ENCODE measurements at places on chromosomes 2 and 18.

GRCh38 chr18:55124078-55124763 is 165.0 kb upstream of the CCDC68 start:
- peak; percentile 20 for DNase-seq

GRCh38 chr2:96903318-96903717 is 33.4 kb upstream of the SEMA4C start:
- DNase-seq, result peak; percentile 39

GRCh38 chr2:228369400-228370031 is 188.0 kb upstream of the SPHKAP start:
- DNase-seq, result no peak

DNA sequence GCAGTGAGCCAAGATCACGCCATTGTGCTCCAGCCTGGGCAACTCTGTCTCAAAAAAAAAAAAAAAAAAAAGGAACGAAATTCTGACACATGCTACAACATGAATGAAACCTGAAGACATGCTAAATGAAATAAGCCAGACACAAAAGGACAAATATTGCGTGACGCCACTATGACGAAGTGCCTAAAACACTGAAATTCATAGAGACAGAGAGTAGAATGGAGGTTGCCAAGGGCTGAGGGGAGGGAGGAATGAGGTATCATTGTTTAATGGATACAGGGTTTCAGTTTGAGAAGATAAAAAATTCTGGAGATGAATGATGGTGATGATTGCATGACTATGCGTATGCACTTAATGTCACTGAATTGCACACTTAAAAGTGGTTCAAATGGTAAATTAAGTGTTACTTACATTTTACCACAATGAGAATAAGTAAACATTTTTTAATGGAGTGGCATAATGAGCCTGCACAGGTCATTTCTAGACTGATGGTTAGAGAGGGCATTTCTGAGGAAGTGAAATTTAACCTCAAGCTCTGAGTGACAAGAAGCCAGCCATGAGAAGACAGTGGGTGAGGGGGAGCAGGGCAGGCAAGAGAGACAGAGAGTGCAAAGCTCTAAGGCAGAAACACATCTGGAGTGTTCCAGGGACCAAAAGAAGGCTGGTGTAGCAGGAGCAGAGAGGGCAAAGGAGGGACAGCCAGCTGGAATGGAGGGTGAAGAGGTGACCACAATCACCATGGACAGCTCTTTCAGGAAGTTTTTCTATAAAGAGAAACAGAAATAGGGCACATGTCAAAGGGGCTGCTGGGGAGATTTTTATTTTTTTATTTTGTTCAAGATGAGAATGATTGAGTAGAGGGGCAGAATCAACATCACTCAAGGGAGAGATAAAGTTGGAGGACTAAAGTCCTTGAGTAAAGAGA is 20.6 kb upstream of the EXOC6B start:
- DNase-seq, result no peak

GRCh38 chr2:29918941-29919340 is 2.4 kb downstream of the ALK start:
- no peak for DNase-seq

GRCh38 chr2:226548732-226549131 is 250.9 kb downstream of the IRS1 start:
- peak; percentile 8 for DNase-seq

DNA sequence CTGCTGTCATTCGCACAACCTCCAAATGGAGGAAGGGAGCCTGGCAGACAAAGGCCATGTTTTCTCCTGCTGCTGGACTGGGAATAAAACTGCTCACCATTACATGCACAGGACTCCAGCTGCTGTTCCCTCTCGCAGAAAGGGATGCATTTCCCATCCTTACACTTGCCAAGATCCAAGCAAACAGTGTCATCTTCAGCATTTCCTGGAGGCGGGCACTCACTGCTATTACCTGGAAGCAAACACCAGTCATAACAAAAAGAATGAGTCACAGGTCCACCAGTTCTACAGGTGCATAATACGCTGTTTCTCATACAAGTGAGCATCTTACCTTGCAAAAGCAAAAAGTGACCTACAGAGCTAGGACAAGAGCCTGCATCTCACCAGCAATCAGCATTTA is 22.7 kb downstream of the IAH1 start:
- no peak for DNase-seq

GRCh38 chr2:152084076-152084475 is 14.8 kb downstream of the CACNB4 start:
- no peak for DNase-seq

DNA sequence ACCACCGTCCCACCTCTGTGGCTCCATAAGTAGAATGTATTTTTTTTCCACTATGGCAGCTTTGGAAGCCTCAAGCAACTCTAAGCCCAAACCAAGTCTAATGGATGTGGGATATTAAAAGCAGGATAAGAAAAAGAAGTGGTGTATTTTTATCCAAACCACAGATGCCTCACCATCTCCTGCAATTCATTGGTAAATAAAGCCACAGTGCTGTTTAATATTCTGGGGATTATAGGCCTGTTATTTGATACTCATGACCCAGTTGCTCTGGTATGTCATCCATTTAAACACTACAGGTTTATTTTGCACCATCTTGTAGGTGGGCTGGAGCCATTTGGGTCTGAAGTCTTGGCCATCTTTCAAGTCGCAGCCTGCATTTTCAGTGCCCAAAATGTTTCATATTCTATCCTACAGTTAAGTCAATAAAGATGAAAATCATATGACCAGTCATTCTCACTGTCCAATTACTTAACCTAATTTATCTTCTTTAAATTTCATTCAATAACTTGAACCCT is 279.5 kb upstream of the EPHA4 start:
- peak; percentile 34 for DNase-seq

DNA sequence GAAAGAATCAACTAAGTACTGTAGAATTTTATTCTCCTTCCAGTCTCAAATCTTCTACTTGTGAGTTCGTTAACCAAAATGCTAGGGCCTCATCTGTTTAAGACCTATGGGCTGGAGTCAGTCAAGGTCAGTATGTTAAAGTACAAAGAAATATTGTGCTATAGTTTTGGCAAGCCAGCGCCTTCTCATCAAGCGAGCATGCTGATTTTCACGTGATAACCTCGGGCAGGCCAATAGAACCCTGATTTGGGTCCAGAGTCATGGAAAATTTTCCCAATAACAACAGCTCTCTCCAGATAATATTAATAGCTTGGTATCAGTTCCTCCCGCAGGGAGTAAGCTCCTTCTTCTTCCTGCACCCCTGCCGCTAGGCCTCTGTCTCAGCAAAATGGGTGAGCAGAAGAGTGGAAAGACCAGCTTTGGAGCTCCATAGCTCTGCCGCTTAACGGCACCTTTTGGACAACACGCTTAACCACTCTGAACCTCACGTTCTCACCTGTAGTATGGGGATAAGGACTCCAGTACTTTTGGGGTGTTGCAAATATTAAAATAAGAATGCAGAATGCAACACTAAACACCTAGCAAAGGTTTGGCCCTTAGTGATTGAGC is 11.7 kb downstream of the CABLES1 start:
- no peak for DNase-seq

GRCh38 chr2:41878056-41878455 is 169.8 kb upstream of the PKDCC start:
- peak; percentile 84 for DNase-seq

GRCh38 chr2:172168917-172169346 is 66.2 kb upstream of the DLX2 start:
- DNase-seq, result no peak

GRCh38 chr18:8969639-8970390 is 132.7 kb upstream of the NDUFV2 start:
- DNase-seq, result no peak

- no peak for DNase-seq
These were observed 5.7 kb downstream of the FAM237A start for GRCh38 chr2:206647985-206648384.

- no peak for DNase-seq
These were observed 30.3 kb downstream of the LPIN2 start for GRCh38 chr18:2982452-2983269.

DNA sequence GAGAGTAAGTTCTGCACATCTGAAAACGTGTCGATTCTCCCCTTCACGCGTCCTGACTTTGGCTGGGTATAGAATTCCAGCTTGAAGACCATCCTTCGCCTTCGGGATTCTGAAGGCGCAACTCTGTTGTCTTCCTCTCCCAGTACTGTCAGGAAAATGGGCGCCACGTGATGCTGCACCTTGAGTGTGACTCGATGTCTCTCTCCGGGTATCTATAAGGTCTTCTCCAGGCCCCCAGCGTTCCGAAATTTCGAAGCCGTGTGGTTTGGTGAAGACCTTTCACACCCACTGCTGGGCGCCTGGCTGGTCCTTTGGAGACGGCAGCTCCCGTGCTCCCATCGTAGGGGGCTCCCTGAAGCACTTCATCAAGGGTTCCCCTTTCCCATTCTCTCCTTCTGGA is 203.7 kb downstream of the HDAC4 start:
- DNase-seq, result no peak

- DNase-seq, result no peak
These were observed 71.3 kb upstream of the ACVR2A start for GRCh38 chr2:147773479-147773878.

DNA sequence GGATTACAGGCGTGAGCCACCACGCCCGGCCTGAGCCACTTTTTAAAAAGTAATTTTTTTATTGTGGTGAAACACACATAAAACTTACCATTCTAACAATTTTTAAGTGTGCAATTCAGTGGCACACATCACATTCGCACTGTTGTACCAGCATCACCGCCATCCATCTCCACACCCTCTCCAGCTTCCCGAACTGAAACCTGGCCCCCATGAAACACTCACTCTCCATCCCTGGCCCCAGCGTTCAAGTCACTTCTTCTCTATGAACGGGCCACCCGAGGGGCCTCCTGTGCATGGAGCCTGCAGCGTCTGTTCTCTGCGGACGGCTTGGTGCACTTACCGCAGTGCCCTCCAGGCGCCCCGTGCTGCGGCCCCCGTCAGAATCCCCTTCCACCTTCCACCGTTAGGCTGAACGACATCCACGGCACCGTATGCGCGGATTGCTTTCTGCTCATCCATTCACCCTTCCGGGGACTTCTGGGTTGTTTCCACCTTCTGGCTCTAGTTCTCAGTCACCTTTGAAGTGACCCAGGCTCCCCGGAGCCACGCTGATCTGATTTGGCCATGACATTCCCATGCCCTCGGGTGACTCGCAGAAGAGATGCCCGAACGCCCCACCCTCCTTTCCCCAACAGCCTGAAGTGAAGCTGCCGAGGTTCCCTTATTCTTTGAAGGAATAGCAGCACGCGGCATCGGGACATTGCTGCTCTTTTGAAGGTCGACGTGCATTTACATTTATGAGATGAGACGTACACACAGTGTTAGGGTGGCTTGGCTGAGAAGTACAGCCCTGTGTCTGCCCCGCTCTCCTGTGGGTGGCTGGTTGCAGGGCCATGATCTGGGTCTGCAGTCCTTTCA is 134.4 kb downstream of the MBP start:
- DNase-seq, result no peak

DNA sequence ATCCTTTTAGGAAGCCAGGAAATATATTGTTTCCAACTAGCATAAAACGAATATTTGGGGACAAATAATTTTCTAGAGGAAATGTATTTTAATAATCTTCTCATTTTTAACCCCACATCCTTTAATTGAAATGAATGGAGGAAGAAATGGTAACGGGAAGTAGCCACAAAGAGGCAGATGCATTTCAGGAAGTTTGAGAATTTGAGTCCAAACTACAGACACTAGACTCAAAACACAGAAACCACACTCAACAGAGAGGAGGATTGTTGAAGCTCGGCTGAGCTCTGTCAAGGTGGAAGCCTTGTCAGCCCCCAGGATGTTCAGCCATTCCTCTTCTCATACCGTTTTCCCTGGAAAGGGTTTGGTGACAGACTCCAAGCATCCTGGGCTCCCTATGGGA is 288.5 kb downstream of the NAPG start:
- no peak for DNase-seq

- no peak for DNase-seq
These were observed 292.5 kb upstream of the FAM98A start for GRCh38 chr2:33891616-33892015.

- no peak for DNase-seq
These were observed 118.0 kb downstream of the MBP start for GRCh38 chr18:77014538-77014937.

DNA sequence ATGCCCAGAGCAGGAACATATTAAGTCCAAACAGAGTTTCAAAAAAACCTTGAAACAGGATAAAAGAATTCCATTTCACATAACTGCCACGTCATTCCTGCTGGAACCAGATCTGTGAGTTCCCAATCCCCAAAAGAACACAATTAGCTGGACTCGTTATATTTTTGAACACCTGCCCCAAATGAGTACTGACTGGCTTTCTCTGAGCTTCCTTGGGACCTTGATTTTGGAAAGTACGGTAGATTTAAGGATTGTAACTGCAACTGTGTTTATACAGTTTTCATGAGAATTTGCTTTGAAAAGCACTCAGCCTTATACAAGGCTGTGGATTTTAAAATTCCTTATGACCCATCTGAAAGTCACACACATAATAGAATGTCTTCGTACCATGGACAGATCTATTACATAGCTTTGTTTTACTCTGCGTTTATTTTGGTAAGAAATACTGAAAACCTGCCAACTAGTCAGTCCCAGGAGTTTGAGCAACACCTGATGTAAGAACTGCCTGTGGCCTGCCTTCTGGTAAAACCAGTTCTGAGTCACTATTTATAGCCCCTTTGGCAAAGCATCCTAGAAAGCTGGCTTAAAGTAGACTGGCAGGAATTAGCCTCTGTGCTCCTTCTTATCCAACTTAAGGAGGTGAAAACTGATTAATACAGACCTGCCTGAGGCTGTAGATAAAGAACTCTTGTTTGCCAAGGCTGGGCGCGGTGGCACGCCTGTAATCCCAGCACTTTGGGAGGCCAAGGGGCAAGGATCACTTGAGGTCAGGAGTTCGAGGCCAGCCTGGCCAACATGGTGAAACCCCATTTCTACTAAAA is 48.1 kb downstream of the MERTK start:
- no peak for DNase-seq

GRCh38 chr2:128469203-128469602 is 150.5 kb upstream of the HS6ST1 start:
- DNase-seq, result no peak

DNA sequence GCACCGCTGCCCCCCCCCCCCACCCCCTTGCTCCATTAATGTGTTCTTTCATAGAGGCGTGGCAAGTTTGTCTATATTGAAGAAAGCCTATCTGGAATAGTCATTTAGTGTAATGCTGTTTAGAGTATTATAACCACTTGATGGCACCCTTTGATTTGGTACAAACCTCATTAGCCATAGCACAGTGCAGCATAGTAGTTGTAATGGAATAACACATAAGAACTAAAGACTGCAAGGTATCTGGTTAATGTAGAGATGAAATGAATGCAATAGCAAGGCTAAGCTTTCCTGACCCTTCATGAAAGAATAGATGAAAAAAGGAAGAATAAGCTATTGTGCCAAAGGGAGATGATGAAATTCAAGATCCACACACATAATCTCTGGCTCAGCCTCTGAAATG is 81.9 kb downstream of the EHBP1 start:
- DNase-seq, result peak; percentile 8

All from SJCRH30 (cell line).